ENCODE measurements at places on chromosomes 3 and 15.

- DNase-seq: no peak
Observed at GRCh38 chr15:95604634-95605036, 725.9 kb upstream of the NR2F2 start.

- DNase-seq: no peak
Observed at GRCh38 chr3:57783186-57784088, 27.3 kb downstream of the SLMAP start.

DNA sequence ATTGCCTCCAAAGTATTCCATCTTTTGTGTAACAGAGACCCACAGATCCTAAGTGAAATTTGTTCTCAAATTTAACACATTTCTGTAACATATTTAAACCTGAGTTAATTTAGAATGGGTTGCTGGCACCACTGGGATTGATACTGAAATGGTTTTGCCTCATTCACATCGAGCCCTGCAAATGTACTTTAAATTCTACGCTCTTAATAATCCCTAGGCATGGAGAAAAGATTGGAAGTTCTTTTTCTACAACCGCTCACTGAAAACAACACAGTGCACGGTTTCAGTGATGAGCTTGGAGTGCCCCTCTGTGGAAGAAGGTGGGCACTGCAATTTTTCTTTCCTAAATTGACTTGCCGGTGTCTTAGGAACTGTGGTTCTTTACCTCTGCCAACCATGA is 109.9 kb upstream of the ATP11B start:
- DNase-seq: peak; percentile 33

- no peak for DNase-seq
Observed at GRCh38 chr3:181704421-181705085, 7.2 kb upstream of the SOX2 start.

DNA sequence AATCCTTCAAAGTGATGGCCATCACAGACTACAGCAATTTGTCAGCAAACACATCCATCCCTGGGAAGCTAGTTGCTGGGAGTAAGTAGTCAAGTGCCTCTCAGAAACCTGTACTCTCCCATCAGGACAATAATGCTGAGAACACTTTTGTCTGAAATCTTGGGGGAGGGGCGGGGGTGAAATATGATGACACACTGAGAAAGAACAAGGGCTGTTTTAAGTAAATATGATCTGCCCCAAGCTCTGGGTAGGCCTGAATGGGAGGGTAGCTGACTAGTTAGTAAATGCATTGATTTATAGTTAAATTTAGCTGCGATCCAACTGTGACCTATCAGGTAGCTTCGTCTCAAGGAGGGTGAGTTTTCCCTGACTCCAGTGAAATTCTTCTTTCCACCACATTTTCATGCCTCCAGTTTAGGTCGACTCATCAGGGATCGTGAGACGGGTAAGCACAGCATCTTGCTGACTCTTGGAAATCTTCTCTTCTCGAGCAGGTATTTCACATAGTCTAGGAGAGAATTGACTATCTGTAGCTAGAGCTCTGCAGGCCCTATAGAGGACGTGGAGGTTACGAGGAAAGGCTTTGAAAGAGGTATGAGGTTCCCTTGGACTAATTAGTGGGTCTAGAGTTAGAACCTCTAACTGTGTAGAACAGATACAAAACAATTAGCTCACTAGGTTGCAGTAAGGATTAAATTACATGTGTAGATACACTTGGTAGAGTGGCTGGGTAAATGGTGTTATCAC is 213.4 kb upstream of the SLC2A2 start:
- no peak for DNase-seq

GRCh38 chr3:181292984-181293383 is 303.4 kb upstream of the DNAJC19 start:
- no peak for DNase-seq

GRCh38 chr3:83193526-83193925 is 1432.1 kb upstream of the GBE1 start:
- no peak for DNase-seq

Measured in activated T-cell treated with anti-CD3 and anti-CD28 coated beads for 48 hours (primary cell).